ENCODE measurements at places on chromosomes 7 and 10.
A peak's percentile ranks its signal among the peaks of the same experiment; 100 is the strongest.

- DNase-seq: no peak
These were observed 418.1 kb downstream of the ZNF716 start for GRCh38 chr7:57867884-57868701.

- no peak for DNase-seq
These were observed 71.7 kb upstream of the GPR22 start for GRCh38 chr7:107398161-107398560.

GRCh38 chr10:121519901-121520493 is 78.2 kb downstream of the FGFR2 start:
- no peak for DNase-seq

GRCh38 chr10:31102421-31102820 is 70.8 kb upstream of the ZNF438 start:
- no peak for DNase-seq

DNA sequence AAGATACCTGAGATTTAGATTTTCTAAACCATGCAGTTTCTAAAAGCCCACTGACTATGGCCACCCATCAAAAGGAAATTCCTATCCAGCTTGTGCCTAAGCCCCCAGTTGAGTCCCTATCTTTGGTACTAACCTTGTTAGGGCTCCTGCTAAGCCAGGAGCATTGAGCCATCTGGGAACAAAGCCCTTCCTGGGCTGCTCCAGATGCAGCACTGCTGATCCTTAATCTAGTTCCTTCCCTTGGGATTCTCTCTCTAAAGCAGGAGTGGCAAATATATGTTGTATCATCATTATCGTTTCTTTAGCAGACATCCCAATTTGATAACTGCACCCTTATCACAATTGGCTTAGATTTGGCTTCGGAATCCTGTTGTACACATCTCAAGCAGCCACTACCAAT is 24.7 kb upstream of the PDLIM1 start:
- DNase-seq: no peak

GRCh38 chr7:155674556-155674955 is 30.1 kb downstream of the RBM33 start:
- DNase-seq: no peak

DNA sequence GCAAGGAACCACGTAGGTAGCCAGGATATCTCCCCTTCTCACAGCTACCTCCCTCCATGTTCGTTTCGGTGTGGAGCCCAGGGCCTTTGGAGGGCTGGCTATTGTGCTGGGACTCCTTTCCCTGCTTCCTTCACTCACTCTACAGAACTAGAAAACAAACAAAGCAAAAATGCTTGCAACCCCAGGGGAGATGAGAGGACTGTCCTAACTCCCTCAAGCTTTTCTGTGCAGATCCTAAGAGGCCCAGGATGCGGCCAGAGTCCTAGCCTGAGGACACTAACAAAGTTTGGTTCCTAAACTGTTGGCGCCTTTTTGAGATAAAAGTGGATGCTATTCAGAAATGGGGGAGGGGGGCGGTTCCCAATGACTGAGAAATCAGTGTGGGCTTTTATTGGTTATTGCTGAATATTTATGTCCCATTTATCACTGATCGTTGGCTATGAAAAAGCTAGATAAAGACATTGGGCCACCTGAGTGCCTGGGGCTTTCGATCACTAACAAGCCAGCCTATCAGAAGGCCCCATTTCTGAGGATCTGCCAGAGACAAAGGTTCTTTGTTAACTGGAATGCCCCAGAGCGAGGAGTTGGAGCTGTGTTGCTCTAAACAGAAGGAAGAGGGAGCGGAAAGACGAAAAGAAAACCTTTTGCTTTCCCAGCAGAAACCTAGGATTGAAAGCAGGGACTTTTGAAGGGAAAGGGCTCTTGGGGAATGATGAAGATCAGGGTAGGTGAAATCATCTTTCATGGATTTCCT is 95.2 kb upstream of the EGR2 start:
- no peak for DNase-seq

- peak; percentile 4 for DNase-seq
These were observed 754 bp upstream of the PHYHIPL start for GRCh38 chr10:59175538-59176240.

GRCh38 chr10:21496343-21497176 is 28.9 kb downstream of the SKIDA1 start:
- DNase-seq: no peak

DNA sequence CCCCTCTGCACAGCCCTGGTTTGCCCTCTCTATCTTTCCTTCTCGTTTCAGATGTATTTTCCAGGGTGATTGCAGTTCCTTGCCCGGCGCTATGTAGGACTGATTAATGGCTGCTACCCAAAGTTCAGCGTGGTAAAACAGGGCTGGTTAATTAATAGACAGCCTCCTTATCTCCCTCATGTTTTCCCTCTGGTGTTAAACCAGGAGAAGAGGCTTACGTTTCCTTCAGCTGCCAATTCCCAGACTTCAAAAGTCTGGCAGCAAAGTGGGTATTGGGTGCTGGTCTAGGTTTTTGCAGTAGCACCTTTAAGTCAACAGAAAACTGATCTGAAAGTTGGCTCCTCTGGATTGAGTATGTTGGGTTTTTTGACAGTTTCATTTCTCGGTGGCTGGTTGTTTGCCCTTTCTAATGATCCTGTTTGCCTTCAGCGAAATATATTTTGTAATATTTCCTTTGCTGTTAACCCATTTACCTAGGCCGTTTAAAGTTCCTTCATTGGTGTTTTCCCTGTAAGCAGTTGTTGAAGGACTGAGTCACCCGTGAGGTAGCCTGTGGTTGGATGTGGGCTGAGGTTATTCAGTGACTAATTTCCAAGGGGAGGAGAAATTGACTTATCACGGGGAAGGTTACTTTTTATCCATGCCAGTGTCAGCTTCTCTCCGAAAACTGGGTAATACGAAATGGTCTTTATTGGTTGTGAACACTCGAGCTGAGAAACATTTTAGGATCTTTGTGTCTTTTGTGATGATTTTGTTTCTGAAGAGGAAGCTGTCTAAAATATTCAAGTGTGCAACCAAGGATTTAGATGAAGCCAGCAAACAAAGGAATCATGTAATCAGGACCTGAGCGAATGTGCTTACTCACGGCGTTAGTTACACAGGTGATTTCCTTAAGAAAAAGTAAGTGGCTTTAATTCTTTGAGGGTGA is 257.2 kb downstream of the KIAA1217 start:
- DNase-seq: peak; percentile 60

GRCh38 chr7:97005183-97006054 is at the start of gene DLX6:
DLX6 (plus strand) TSS chr7:97005553; CDS start chr7:97005978, 425 bp downstream.
- DNase-seq: peak; percentile 35

DNA sequence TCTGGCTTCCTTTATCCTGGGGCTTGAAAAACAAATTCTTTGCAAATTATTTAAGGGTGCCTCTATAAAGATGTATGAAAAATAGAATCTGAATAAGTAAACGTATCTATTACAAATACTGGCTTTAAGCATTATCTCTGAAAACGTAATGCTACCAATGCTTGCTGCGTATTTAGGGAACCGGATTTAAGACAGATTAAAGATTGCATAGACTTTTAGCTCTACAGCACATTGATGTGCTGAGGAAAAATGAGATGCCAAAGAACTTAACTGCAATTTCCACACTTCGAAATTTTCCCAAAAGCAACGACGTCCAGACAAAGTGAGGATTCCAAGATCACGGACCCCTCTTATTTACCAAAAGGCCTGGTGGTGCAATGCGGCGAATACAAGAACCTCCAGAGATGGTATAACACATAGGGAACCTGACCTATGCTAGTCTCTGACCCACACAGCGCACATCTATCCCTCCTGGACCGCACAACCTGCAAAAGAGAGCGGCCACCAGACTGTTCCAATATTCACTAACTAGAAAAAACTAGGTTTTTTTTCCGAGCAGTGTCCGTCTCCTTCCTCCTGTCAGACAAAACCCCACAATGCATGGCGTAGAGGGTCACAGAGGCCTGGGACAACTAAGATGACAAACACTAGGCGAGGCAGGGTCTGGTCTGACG is 34.3 kb upstream of the PHF14 start:
- DNase-seq: peak; percentile 23

GRCh38 chr10:28180654-28181053 is 122.2 kb downstream of the MPP7 start:
- no peak for DNase-seq

GRCh38 chr10:44591911-44592310 is 207.0 kb upstream of the CXCL12 start:
- no peak for DNase-seq

DNA sequence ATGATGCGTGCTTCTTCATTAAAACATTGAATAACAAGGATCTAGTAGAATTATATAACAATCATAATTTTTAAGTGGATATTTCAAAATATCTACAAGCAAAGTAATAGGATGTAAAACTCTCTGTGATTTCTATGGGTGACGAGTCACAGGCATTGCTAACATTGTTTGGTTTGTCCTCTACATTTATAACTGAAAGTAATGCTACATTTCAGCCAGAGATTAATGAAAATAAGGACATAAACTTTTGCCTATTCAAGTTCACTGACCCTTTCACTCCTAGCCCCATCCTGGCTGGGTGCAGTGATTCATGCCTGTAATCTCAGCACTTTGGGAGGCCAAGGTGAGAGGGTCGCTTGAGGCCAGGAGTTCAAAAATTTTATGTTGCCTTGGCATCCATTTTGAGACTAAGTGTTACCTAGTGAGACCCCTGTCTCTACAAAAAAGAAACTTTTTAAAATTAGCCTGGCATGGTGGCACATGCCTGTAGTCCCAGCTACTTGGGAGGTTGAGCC is 38.4 kb upstream of the HSPA12A start:
- DNase-seq: no peak

GRCh38 chr7:92013611-92014010 is 72.9 kb downstream of the AKAP9 start:
- DNase-seq: no peak

- no peak for DNase-seq
These were observed 1249.4 kb upstream of the SORCS1 start for GRCh38 chr10:108413954-108414353.

- DNase-seq: no peak
These were observed 53.7 kb downstream of the IKZF1 start for GRCh38 chr7:50358041-50358705.

DNA sequence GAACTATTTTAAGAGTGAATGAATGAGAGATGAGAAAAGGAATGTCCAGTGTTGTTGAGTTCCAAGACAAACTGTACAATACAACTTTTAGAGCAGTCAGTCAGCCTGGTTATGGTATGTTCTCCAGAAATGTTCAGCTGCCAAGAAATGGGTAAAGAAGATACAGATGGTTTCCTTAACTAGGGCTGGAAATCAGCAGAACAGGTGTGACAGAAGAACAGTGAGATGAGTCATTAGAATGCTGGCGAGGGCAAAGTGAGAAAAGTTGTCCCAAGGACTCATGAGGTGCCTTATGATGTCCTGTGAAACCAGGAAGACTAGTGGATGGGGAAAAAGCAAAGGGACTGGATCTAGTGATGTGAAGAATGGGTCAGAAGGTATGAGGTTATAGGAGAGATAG is 20.8 kb upstream of the SEPTIN7 start:
- DNase-seq: no peak

DNA sequence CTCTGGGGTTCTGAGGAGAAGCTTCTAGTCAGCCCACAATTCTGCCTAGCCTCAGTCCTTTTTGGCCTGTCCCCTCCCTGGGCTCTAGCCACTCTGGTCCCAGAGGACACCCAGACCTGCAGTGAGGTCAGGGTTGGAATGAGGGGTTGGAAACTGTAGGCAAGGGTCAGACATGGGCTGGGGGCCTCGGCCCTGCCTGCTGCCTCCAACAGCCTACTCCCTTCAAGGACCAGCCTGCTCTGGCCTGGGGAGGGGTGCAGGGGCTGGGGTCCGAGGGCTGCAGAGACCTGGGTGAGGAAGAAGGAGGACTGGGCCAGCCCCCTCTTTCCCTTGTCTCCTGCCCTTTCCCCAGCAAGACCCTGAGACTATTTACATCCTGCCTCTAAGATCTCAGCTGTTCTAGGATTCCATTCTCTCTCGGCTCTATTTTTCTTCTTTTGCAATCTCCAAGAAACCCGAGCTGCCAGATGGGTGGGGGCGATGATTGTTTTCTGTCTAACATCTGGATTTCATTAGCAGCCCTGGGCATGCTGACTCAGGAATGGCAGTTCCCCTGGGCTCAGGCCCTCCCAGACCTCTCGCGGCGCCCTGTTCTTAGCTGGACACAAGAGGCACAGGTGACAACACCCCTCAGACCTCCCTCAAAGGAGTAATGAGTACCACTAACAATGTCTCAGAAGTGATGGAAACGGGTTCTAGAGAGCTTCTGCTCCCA is 23.1 kb downstream of the ZCCHC24 start:
- no peak for DNase-seq

DNA sequence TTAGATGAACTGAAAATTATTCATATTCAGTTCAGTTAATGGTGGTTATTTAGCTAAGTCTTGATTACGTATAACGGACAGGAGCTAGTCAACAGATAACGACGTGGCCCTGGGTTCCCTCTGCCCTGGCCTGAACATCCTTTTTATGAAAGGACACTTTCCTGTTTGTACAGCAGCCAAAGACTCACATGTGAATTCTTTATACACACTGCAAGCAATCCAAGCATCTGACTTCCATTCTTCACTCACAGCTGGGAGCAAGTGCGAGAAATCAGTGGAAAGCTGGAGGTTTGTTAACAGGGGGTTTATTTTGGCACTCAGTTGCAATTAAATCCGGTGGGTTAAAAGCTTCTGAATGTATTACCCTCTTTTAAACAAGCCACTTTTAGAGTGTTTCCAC is 148.1 kb upstream of the GDF10 start:
- DNase-seq: no peak

DNA sequence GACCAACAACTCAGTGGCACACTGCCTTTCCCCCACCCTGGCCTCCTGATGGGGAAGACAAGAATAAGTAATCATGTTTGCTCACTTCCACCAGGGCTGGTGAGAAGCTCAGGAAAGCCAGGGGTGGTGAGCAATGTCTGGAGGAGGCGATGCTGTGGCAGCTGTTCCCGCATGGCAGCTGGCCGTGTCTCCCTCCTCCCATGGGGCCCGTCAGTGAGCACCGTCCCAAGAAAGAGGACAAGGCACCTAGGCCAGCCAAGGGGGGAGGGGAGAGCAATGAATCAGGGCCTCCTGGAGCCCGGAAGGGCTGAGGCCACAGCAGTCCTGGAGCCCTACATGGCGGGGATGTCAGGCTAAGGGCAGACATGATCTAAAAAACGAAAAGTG is 69.2 kb upstream of the INSIG1 start:
- DNase-seq: no peak

- DNase-seq: no peak
These were observed 25.0 kb upstream of the PPA1 start for GRCh38 chr10:70258216-70258615.

- no peak for DNase-seq
These were observed 6.1 kb upstream of the VCL start for GRCh38 chr10:73991884-73992245.
